Esophagus squamous epithelium (tissue), 5 donors: ENCODE measurements at places on chromosomes 4 and X.

GRCh38 chrX:21131786-21132185 lies 242.4 kb upstream of the CNKSR2 start:
- no peak for DNase-seq

DNA sequence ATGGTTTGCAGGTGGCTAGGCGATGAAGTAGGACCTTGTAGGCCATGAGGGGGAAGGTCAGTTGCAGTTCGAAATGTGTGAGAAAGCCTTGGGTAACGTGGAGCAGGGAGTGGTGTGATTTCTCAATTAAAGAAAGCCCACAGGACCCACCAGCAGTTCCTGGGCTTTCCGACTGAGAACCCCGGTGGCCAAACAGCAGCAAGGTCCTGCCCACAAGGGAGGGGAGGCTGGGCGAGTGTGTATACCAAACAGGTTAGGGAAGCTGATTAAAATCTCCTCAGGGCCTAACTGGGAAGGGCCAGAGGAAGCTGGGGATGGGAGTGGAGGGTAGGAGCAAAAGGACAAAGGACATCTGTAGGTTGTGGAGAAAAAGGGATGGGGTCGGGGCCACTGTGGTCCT lies 2.4 kb downstream of the ATP6AP1 start:
- no peak for DNase-seq

GRCh38 chr4:88831031-88831430 lies 133.4 kb upstream of the NAP1L5 start:
- no peak for DNase-seq

GRCh38 chrX:49272421-49272820 lies 2.8 kb downstream of the PPP1R3F start:
- DNase-seq, result no peak

- DNase-seq, result no peak
Measured at GRCh38 chr4:133995243-133995960, 206.2 kb downstream of the PABPC4L start.

DNA sequence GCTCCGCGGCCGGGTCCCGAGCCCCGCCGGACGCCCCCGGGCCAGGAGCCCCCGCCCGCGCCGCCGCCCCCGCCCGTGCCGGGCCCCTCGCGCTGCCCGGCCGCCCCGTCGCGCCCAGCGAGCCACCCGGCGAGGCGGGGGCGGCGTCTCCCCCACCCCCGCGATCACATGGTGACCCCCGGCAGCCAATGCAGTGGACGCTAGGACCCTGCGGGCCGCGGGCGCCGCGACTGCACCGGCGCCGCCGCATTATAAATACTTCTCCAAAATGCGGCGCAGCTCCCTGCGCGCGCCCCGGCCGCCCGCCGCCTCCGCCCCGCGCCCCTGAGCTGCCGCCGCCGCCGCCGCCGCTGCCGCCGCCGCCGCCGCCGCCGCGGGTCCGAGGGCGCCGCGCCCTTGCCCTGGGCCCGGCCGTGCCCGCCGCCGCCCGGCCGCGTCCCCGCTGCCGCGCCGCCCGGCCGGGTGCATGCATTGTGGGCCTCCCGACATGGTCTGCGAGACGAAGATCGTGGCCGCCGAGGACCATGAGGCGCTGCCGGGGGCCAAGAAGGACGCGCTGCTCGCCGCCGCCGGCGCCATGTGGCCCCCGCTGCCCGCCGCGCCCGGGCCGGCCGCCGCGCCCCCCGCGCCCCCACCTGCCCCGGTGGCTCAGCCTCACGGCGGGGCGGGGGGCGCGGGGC lies at the start of gene NAT8L:
Gene NAT8L, plus strand, starts transcription at position 282 of the 680 bp plus-strand sequence. Its CDS starts 185 bp downstream, at position 467.
- DNase-seq, result no peak

DNA sequence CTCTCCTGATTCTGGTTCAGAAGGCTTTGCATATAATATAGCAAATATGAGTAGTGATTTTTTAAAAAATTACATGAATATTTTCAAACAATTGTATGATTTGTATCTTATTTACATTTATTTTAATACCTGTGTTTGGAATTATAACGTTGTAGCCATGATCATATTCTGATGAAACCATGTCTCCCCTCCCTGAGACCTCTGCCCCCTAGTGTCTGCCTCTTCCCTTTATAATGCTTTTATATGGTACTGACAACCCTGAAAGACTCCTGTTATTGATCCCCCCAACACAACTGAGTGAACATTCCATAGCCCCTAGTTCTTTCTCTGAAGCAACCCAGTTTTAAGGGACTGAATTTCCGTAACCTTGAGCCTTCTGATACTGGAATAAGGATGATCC lies 187.4 kb downstream of the SOX3 start:
- no peak for DNase-seq

GRCh38 chr4:108359130-108359985 lies 190.6 kb upstream of the LEF1 start:
- no peak for DNase-seq

DNA sequence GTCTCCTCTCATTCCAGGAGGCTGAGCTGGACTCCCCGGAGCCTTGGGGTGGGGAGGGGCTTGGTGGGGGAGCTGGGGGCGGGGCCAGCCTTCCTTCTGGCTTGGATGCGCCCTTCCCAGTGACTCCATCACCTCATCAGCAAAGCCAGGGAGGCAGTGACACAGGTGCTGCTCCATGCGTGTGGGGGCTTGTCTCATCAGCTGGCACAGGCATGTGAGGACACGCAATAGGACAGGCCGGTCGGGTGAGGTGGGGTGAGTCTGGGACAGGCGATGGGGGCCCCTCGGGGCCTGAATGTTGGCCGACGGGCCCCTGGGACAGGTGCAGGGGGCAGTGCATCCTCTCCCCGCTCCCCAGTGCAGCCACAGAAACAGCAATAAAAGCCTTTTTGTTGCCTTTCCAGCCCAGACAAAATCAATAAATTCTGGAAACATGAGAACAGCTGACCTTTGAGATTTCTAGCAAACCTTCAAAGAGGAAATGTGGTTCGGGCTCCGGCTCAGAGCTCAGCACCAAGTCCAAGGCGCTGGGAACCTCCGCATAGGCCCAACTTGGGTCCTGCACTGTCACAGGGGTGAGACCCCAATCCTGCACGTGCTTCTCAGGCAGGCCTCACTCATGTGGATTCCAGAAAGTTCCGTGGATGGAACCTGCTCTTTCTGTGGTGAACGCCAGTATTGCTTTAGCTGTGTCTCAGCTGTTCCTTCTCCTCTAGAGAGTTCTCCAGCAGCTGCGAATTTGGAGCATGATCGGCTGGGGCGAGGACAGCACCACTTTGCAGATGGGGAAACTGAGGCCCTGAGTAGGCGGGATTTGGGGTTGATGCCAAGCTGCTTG lies 18.5 kb downstream of the ADRA2C start:
- no peak for DNase-seq

GRCh38 chr4:164614999-164615398 lies 138.9 kb upstream of the SMIM31 start:
- no peak for DNase-seq

- no peak for DNase-seq
Measured at GRCh38 chr4:87410157-87410556, 12.2 kb upstream of the NUDT9 start.

- DNase-seq, result no peak
Measured at GRCh38 chr4:12118651-12119213, 690.0 kb upstream of the HS3ST1 start.

GRCh38 chr4:25450491-25450901 lies 73.4 kb downstream of the ANAPC4 start:
- DNase-seq, result no peak

DNA sequence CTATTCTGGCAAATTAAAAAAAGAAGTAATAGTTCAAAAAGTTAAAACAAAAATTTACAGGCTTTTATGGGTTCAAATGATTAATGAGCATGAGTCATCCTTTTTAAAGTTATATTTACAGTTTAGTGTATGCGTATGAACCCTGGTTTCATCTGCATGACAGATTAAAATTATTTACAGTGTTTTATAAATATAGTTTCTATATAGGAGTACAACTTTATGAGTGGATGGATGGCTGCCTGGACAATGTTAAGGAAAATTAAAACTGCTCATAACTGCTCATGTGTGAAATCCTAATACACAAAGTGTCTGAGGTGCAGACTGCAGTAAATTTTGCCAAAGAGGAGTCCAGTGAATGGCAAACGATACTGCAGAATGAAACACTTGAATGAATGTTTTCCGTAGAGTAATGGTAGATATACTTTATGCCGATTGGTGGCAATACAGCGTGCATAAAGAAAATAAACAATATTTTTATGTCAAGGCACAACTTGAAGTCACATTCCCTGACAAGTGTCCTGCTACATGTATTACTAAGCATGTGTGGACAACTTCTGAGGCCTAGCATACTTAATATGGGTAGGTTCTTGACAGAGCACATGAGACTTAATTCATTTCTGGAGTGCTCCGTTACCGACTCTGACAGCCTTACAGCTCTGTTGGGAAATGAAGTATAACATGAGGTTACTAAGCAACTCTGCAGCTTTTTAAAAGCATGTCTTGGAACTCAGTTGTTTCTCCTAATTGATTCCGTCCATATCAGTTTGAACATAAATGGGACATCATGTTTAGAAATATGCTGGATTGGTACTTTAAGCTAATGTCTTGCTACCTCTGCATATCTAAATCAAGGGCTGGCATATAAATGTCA lies 985.6 kb upstream of the PCDH7 start:
- no peak for DNase-seq

DNA sequence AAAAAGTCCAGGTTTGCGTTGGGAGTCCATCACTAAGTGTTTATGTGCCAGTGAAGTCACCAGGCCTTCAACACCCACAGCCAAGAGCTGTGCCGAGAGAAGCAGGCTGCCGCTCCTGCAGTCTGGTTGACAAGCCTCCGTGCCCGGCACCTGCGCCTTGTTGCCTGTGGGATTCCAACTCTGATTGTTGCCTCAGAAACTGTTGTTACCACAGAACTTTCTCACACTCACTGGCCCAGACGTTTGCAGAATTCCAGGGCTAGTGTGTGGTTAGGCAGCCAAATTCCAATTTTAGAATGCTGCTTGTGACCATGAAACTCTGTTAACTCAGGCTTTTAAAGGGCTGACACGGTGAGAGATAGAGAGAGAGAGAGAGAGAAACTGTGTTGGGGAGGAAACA lies 119.5 kb upstream of the LIMCH1 start:
- DNase-seq, result no peak

- DNase-seq, result no peak
Measured at GRCh38 chrX:1440506-1440905, 12.2 kb downstream of the ASMTL start.

DNA sequence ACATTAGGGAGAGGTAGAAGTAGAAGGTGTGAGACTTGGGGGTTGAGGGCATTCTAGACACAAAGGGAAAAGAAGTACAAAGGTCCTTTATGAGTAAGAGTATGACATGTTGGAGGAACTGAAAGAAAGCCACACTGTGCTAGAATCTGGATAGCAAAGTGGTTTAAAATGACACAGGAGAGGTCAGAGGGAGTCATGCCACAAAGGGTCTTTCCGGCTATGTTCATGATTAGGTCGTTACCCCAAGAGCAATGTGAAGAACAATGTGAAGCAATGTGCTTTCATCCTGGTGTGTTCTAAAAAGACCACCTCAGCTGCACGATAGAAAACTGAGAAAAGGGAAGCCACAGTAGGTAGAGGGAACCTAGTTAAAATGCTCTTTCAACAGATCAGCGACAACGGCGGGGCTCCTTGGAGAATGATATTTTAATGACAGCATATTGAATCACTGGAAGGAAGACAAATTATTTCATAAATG lies 29.2 kb downstream of the SMIM14 start:
- no peak for DNase-seq

- DNase-seq, result no peak
Measured at GRCh38 chr4:10701702-10702460, 17.3 kb upstream of the CLNK start.

DNA sequence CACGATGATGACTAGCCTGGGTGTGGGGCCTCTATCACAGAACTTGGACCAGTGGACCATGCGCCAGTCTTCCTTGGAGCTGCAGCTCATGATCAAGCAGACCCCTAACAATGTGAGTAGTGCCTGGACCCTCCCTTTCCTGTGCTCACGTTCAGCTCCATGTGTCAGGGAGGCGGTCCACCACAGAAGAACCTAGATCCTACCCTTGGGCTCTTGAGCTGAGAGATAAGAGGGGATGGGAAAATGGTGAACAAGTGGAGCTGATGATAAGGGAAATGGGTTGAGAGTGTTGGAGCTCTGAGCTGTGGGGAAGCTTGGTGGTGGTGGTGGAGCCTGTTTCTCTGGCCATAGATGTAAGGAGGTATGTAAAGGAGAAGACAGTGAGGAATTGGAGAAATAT lies 13.1 kb downstream of the MED12 start:
- no peak for DNase-seq

- no peak for DNase-seq
Measured at GRCh38 chr4:88518911-88519310, 4.7 kb downstream of the PYURF start.

GRCh38 chr4:40395166-40395900 lies 60.2 kb downstream of the CHRNA9 start:
- no peak for DNase-seq

DNA sequence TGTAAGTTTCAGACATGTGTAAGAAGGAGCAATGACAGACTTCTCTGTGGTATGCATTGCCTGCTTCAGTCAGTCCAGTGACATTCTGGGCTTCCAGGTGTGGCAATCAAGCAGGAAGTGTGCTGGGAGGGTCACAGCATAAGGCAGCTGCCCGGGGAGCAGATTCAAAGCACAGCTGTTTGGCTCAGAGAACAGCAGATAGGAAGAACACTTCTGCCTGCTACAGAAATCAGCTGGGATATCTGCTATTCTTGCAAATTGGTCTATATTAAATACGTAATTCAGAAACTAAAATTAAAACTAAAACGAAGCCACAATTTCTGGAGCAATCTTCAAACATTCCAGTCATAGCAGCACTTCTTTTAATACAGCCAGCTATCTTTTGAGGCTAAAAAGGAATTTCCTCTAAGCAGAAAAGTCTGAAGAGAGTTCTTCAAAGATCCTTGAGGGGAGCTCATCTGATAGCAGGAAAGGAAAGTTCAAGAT lies 47.5 kb upstream of the GALNT7 start:
- no peak for DNase-seq

DNA sequence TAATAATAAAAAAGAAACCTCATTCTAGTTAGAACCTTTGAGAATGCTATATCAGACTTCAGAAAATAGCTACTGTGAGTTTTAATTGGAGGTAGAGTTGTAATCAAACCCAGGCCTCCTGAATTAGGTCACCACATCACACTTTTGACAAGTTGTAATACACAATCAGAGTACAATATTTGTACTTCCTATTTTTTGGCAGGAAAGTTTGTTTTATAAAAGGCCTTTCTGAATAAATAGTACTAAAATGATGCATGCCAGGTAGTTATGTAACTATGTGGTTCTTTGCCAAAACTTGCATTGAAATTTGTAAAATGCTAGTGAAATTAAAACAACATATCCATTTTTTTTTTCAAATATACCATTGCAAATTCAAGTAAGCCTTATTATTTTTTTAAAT lies 26.8 kb downstream of the ADH7 start:
- no peak for DNase-seq

- no peak for DNase-seq
Measured at GRCh38 chr4:96227515-96227914, 387.6 kb downstream of the PDHA2 start.
